ENCODE measurements at places on chromosomes 11 and 22.

DNA sequence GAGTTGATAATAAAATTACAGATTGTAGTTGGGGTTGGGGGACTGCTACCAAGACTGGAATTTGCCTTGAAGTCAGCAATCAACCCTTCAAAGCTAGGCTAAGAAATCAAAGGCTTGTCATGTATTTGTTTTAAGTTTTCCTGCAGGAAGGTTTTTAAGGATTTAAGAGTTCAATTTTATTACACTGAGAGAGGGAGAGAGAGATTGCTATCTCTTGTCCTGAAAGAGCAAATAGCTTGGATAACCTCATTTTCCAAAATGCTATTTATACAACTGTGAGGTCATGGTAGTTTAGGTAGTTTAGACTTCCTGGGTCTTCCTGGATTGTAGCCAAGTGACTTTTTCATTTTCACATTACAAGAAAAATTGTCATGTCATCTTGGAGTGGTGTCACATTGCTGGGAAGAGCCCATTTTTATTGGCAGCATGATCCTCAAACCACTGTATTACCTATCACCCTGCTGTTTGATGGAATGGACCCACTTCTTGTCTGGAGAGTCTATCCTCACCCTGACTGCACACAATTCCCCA lies 10.1 kb upstream of the PRSS23 start:
- DNase-seq, result no peak

GRCh38 chr11:126544108-126545056 lies 188.9 kb downstream of the ST3GAL4 start:
- no peak for DNase-seq

- DNase-seq, result peak; percentile 71
Measured at GRCh38 chr11:43987384-43988039, 45.1 kb downstream of the C11orf96 start.

DNA sequence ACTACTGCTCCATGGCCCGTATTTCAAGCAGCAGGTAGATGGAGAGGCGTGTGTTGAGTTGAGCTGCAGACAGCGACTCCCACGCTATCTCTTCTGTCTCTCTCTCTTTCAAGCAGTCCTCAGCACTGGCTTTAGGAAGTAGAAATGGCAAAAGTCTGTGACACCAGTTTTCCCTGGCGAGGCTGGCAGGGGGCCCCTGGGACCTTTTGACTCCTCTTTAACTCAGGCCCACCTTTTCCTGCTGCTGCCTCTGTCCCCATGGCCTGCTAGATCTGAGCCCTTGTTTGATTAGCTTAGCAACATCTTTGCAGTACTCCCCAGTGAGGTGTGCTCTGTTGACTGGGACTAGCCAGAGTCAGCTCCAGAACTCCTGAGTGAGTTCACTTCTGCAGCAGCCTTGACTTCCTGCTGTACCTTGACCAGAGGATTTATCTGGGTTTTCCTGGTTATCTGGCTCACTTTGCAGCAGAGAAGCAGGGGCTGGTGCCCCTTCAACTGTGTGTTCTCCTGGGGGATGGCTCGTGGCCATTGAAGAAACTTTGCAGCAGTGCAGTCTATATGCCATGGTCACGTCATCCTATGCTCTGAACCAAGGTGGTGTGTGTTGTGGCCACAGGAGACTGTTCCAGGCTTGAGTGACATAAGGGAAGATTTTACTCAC lies 183.9 kb downstream of the DBX1 start:
- no peak for DNase-seq

DNA sequence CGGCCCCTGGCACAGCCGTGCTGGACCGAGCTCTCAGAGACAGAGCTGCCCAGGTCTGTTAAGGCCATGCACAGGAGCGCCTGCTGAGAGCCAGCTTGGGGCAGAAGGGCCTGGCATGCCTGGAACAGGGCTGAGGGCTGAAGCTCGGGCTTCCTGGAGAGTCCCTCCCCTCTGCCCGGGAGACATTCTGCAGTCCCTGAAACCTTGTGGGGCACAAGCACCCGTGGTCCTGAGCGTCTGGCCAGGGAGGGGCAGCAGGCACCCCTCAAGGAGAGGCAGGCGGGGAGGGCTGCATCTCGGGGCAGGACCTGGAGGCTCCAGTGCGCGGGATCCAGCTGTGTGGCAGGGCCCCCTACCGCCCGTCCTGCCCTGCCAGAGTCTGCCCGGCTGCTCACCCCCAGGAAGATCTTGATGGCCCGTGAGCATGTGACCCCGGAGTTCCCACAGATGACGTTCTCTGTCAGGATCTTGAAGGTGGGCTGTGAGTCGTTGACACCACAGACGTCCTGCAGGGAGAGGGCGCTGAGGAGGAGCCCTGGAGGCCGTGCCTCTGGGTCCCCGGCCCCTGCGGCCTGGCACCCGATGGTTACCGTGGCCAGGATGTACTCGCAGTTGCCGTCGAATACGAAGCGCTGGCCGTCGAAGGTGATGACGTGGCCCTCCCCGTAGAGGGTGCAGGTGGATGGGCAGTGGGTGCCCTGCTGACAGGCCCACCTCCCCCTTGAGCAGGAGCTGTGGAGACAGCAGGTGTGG lies 10.9 kb downstream of the MUC6 start:
- no peak for DNase-seq

Measured in HS-27A (cell line).